Renal pelvis (tissue), 12 donors: ENCODE measurements at places on chromosomes 12 and 14.
A peak's percentile ranks its signal among the peaks of the same experiment; 100 is the strongest.

- DNase-seq: no peak
These were observed 112.7 kb downstream of the NCOR2 start for GRCh38 chr12:124454735-124455134.

DNA sequence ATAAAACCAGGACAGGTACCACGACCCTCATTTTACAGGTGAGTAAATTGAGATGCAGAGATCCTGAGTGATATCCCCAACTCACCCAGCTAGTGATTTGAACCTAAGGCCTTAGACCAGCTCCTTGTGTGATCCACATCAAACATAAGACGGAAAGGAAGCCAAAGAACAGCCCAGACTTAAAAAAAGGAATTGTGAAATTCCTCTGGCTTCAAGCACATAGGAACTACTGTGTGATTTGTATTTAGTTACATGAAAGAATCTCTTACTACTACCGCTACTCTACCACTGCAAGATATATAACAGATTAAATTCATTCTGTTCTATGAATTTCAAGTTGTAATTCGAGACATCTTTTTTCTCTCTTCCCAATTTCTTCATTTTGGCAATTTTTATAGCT is 10.5 kb downstream of the E2F7 start:
- no peak for DNase-seq

DNA sequence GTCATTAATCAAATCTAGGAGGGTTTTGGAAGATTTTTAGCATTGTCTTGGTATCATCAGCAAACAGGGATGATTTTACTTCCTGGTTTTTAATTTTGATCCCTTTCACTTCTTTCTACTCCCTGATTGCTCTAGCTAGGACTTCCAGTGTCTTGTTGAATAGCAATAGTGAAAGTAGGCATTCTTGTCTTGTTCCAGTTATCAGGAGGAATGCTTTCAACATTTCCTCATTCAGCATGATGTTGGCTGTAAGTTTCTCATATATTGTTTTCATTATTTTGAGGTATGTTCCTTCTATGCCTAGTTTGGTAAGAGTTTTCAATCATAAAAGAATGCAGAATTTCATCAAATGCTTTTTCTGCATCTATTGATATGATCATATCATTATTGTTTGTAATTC is 244.2 kb upstream of the CLEC14A start:
- no peak for DNase-seq

DNA sequence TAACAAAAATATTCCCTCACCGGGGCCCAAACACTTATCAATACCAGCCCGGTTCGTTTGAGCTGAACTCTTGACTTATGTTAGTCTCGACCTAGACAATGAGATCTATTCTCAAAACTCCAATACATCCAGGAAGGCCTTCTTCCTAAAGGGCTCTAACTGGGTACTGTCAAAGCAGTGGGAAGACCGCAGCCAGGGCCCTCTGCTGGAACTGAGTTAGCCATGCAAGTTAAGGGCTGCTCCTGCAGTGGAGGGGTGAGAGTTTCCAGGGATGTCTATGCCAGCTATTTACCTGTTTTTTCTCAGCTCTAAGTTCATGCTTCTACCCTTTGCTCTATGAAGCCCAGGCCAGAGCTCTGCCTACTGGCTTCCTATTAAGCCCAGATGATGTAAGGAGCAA is 348.8 kb downstream of the GXYLT1 start:
- no peak for DNase-seq

GRCh38 chr14:30532264-30532663 is 26.7 kb upstream of the G2E3 start:
- DNase-seq: no peak

DNA sequence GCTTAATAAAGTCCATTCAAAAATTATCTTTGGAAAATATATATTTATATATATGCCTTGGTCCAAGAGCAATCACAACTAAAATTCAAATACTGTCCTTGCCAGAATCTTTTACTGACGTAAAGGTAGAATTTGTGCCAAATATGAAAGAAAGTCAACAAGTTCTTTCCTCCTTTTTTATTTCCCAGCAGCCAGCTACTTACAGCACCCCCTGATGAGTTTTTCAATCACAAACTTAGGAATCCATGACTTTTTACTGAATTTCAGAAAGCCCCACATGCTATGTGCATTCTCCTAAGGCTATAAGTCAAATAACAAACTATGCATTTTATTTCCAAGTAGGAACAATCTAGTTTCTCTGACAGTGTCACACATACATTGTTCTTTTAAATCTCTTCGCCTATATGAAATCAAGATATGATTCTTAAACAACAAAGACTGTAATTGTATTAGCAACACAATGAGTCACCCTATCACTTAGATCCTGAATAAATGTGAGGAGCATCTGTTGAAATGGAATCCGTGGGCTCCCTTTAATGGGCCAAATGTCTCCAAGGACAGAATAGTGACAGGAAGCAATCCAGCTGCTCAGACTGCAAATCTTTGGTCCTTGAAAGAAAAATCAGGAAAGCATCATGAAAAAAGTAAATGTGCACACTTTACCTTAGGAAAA is 271.4 kb downstream of the DUSP6 start:
- DNase-seq: no peak

DNA sequence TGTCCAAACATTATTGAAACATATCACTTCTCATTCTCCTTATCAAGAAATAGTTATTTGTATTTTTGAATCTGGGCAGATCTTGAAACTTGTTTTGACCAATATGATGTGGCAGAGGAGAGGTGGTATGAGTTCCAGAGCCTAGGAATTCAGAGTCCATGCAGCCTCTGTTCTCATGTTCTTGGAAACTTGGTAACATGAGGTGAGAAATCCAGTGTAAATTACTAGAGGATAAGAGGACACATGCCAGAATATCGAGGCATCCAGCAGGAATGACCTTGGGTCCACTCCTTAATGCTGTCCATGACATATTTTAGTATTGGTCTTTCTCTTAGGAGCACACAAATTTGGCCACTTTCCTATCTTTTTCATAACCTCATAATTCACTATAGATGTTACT is 1374.6 kb downstream of the FSCB start:
- DNase-seq: no peak

DNA sequence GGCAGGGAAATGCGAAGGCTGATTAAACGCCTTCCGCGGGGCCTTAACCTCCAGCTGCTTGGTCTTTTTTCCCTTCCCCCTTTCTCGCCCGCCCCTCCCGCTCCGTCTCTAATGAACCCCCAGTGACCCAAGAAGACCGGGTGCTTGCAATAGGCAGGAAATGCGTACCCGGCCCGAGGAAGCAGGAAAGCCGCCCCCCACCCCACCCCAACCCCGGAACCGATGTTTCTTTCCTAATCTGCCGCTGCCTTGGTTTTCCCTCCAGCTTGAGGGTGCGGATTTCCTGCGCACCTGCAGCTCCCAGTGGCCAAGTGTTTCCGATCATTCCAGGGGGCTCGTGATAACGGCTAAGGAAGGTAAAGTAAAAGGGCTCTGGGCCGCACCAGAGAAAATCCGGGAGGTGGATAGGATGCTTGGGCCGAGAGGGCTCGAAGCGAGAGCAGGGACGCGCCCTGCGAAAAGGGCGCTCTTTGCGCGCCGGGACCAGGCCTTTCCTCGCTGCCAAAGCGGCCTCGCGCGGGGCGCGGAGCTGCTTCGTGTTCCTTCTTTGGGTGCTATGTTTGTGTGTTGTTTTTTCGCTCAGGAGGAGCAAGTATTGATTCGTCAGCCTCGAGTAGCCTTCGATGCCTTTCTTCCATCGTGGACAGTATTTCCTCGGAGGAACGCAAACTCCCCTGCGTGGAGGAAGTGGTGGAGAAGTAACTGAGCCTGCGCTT is 983 bp downstream of the MYF6 start:
- no peak for DNase-seq

DNA sequence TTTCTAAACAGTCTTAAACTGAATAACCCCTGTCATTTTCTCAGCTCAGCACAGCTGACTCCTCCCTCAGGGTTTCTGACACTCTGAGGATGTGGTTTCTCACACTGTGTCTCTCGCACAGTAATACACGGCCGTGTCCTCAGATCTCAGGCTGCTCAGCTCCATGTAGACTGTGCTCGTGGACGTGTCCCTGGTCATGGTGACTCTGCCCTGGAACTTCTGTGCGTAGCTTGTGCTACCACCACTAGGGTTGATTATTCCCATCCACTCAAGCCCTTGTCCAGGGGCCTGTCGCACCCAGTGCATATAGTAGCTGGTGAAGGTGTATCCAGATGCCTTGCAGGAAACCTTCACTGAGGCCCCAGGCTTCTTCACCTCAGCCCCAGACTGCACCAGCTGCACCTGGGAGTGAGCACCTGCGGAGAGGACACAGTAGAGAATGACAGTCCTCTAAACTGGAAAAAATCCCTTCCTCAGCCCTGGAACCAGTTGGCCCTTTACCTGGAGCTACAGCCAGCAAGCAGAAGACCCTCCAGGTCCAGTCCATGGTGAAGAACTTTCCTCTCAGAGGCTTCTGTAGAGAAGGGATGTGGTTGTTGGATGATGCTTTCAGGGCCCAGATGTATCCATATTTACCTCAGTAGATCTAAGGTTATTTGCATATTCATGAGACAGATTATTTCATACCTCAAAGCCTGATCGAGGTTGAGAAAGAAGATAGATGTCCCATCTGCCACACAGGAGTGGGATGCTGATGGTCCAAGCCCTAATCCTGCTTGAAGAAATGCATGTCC is 984.8 kb downstream of the TMEM121 start:
- no peak for DNase-seq

DNA sequence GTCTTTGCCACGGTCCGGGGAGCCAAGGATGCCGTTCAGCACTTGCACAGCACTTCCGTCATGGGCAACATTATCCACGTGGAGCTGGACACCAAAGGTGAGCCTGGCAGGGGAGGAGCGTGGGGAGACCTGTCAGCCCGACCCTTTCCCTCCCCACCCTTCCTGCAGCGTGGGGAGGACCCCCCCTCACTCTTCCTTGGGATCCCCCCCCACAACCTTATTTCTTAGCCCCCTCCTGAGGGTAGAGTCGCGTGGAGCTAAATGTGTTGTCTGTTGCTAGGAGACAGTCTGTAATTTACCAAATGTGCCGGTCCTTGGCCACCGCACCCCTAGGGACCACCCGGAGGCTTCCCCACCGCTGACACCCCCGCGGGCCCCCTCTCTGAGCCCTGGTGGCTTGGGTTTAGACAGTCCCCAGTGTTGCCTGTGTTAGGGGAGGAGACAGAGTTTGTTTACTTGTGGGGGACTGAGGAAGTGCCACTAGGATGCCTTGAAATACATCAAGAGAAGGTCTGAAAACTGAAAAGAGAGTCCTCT is 2.3 kb downstream of the SETD1B start:
- no peak for DNase-seq

DNA sequence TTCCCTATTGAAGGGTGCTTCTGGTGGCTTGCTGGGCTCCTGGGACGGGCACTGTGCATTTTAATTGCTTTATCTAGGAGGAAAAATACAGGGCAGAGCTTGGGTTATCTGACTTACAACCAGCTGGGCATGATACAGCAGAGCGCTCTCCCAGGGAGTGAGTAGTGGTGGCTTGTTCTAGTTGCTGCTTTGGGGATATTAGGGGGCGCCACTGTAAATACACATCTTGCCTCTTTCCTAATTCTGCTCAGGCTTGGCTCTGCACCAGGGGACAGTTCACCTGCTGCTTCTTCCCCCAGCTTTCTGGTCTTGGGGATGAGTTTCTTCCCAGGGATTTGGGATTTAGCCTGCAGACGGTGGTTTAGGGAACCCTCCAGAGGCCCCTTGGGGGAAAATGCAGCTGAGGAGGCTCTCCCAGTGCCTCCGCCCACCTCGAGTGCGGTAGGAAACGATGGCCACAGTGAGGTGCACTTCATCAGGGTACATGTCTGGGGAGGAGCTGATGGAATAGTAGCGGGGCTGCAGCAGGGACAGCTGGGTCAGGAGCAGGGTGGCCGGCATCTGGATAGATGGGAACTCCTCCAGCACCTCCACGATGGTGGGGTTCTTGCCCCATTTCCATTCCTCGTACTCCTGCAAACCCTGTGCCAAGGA is 36.9 kb upstream of the FBXO21 start:
- no peak for DNase-seq

DNA sequence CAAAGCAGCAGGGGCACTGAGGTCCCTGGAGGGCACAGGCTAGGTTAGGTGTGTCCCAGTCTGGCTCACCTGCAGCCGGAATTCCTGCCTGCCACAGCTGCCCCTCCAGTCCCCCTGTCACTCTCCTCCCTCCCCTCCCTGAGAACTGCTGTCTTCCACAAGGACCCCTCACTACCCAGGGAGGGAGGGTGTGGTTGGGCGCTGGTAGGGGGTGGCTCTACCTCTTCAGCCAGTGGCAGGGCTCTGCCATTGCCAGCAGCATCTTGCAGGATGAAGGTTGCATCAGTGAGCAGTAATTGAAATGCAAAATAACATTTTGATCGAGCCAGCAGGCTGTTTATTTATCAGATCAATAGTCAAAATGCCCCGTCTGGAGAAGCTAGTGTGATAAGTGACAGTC is 45.7 kb downstream of the ESRRB start:
- no peak for DNase-seq

- DNase-seq: peak; percentile 97
These were observed 4.7 kb upstream of the CRIP1 start for GRCh38 chr14:105481886-105482457.

DNA sequence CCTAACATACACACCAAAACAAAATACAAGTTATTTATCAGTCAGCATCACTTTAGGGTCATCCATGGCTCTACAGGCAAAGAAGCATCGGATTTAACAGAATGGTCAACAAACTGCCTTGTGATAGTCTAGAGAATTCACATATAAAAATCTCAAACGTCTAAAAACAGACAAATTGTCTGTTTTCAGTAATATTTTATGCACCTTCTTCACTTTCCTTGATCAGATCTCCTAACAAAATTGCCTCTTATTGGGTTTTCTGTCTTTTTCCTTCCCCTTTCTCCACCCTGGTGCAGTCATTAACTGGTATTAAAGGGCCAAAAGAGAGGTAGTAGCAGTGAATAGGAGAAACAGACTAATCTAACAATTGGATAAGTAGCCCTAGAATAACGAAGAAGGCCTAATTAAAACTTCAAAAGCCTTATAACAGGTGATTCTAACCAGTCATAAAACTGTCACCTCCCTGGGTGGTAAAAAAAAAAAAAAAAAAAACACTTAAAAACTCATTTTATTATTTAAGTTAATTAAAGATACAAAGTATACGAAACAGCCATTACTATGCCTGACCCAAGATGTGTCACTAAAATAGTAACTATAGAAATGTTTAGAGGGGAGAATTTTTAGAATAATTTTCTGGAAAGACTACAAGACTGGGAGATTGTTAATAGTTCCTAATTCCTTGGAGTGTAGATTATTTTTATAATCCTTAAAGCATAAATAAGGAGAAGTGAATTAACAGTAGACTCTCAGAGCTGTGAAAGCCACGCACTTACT is 1.5 kb downstream of the KIF21A start:
- no peak for DNase-seq
